ENCODE measurements at places on chromosomes 12 and 14.

DNA sequence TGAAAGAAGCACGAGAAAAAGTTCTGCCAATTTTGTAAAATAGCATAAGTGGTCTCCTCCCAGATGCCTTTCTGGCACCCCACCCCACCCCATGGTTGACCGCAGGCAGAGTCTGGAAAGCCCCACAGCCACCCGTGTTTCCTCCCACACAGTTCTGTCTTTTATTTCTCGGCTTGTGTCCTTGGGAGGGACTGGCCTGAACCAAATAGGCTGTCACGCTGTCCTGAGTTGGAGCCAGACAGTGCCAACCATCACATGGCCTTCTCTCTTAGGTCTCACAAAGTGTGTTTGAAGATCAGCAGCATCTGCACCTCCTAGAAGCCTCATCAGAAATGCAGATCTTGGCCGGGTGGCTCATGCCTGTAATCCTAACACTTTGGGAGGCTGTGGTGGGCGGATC lies 10.2 kb upstream of the LTA4H start:
- no peak for DNase-seq

DNA sequence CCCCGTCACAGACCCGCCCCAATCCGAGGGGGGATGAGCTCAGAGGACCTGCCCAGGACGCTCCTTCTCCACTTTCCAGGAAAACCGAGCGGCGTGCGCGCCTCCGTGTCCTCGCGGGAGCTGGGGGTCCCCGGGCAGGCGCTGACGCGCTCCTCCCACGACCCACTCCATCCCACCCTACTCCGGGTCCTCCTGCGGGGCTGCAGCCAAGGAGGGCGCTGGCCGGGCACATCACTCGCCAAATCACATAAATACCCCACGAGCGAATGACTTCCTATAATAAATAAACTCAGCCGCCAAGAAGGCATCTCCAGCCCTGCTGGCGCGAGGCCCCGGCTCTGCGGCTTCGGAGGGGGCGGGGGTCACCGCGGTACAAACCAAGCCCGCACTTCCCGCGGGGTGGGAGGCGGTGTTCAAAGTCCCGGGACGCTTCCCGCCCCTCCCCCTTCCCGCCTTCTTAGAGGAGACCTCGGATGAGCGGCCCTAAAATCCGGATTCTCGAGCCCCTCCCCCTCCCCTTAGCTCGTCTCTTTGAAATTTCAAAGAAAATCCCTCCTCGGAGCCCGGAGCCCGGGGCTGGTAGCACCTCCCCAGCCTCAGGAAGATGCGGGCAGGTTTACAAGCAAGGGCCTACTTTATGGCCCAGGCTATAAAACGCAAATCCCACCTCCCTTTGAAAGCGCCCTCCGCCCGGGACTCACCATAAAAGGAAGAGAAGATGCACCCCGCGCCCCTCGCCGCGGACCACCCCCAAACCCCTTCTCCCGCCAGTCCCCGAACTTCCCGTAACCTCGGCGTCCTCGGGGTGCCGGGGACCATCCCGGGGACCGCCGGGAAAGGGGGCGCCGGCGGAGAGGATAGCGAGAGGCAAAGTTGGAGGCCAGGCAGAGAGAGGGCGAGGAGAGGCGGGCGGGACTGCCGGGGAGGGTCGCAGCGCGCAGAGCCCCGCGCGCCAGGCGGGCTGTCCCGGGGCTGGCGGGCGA lies 712 bp upstream of the FZD10 start:
- no peak for DNase-seq

- no peak for DNase-seq
Measured at GRCh38 chr12:18810537-18811253, 72.8 kb downstream of the CAPZA3 start.

DNA sequence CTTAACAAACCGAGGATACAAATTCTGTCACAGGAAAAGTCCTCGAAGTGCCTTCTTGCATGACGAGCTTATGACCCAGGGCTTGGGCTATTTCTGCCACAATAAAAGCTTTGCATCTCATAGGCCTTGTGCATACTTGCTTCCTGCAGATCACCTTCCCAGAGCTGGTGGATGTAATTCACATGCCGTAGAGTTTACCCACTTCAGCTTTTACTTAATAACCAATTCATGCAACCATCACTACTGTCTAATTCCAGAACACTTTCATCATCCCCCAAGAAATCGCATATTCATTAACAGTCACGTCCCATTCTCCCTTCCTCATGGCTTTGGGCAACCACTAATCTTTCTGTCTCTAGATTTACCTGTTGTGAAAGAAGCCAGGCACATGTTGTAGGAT lies 9.0 kb upstream of the BDKRB1 start:
- no peak for DNase-seq

DNA sequence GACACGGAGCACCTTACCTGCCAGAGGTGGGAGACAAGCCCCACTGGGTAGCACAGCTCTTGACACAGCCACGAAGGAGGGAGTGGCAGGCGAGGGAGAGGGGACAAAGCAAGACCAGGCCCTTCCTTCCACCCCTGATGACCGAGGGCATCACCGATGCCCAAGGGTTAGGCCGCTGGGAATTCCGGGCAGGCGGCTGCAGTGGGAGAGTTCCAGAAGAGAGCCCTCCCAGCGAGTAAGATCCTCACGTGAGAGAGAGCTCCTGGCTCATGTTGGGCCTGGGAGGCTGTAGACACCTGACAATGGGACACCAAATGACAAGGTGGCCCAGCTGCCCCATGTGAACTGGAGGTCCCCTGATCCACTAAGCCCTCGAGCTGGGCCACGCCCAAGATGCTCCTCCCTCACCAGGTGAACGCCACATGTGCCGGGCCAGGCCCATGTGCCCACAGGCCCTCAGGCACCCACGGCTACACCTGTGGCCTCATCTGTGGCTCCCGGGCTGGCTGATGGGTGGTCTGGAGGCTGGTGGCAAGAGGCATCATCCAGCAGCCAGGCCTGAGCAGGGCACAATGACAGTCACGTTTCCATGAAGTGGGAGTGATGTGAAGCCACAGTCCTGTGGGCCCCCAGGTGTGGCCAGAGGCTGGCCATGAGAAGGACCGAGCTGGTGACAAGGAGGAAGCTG lies 32.1 kb upstream of the C14orf180 start:
- no peak for DNase-seq

Measured in bronchial epithelial cell (primary cell).